ENCODE measurements at places on chromosomes 11 and 22.
A peak's percentile ranks its signal among the peaks of the same experiment; 100 is the strongest.

DNA sequence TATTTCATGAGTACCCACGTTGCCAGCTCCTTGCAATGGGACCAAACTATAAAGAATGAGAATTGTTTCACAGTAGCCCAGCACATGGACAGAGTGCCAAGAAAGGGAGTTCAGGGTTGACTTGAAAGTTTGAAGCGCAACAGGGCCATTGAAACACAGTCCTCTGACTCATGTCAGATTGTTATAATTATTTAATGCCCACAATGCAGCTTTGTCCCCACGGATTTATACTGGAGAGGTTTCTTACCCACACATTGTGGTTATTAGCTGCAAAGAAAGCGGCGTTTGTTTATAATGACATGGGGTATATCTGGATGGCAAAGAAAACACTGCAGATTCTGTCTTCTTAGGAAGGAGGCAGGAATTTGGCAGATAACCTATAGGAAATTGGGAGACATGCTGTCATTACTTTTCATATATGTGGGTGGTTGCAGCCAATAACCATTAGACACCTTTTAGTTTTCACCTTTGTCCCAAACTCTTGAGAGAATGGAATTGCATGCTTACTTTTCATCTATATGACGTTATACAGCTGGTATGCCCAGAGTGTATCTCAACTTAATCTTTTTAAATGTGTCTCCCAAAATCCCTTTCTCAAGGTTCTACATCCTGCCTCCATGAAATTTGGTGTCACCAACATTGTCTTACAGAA, 143.6 kb downstream of the TEAD1 start:
- no peak for DNase-seq

DNA sequence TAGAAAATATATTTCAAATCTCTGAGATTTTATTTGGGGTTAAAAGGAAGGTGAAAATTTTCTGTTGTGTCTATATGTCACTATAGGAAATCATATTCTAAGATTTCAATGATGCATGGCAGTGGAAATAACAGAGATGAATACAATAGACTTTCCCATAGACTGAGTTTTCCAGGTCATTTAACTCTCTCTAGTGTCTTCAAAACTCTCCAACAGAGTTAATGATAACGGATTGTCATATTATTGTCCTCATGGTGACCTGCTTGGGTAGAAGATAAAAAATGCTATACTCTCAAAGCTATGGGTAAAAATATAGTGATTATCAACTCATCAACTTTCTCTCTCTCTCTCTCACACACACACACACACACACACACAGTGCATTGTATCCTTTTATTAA, 312.9 kb downstream of the CNTN5 start:
- no peak for DNase-seq

GRCh38 chr11:72040491-72041363, 39.6 kb downstream of the NUMA1 start:
- DNase-seq: peak; percentile 95

DNA sequence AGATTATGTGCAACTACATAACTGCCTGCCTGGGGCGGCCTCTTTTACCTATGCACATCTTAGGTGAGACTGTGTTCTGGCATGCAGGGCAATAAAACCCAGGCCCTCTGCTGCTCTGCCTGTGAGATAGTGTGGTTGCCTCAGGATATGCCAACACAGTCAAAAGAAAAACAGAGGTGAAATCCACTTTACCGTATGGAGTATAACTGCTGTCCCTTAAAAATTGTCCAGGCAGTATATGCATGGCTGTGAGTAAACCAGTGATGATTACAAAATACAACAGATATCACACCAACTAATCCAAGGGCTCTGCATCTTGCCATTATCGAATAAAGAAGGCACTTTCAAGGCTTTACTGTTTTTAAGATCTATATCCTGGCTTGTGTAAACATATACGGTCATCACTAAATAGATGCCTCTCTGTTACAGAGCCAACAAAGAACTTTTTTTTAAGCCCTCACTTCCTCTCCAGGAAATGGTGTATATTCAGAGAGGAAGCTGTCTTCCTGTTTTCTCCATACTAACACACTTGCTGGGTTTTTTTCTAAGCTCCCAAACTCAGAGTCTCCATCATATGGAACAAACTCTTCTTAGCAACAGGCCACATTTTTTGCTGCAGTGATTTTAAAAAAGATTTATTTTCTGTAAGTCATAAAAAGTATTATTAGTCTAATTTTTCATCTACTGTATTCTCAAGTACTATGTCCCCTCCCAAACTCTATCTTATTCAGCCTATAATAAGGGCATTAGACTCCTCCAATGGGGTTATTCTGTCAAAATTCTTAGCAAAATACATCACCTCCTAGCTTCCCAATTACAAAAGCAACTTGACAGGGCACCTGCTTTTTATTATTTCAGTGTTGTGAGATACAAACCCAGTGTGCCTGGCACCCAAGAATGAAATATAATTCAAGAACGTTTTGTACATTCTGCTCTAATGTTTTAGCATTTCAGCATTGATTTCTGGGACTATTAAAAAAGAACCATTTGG, 135.2 kb downstream of the MAML2 start:
- DNase-seq: no peak

DNA sequence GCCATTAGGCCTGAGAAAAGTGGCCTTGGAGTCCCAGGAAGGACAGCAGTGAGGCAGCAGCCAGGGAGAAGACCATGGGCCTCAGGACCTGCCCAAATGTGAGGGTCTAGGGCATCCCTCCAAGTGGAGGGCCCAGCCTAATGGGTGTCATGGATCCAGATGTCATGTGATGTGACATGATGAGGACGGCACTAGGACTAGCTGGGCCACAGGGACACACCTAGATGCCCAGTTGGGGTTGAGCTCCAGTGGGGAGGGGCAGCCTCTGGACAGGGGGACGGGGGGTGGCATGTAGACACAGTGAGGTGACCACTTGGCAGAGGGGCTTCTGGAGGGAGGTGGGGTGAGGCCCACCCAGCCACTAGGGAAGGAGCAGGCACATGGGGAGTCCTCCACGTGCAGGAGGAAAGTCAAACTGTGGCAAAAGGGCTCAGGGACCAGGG, 5.4 kb downstream of the SCARF2 start:
- DNase-seq: no peak

GRCh38 chr11:20261526-20261925, 101.3 kb upstream of the DBX1 start:
- DNase-seq: no peak

DNA sequence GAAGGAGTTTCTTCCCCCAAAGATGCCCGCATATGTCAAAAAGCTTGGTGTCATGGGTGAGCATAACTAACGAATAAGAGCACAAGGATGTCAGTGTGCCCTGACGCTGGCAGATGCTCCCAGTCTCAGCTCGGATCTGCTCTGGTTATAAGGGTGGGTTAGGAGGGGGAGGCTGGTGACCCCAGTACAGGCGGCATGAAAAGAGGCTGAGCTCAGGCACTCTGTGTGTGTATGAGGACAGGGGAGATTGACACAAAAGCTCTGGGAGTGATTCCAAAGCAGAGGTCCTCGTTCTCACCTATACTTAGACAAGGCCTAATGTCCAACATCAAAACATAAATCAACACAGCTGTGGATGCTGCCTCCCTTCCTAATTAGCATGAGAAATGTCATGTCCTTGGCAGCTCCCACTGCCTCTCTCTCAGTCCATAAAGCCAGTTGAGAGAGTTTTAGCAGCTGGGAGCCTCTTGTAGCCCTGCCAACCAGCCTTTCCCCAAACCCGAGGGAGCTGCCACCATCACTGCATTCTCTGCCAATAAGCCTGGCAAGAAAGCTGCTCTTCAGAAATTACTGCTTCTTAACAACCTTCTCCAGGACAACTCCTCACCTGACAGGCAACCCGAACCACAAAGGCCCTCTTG, 59.8 kb downstream of the SC5D start:
- DNase-seq: no peak

GRCh38 chr22:22343581-22344296, 99.2 kb downstream of the VPREB1 start:
- DNase-seq: no peak

- no peak for DNase-seq
Observed at GRCh38 chr11:128619540-128620308, 32.4 kb upstream of the ETS1 start.

DNA sequence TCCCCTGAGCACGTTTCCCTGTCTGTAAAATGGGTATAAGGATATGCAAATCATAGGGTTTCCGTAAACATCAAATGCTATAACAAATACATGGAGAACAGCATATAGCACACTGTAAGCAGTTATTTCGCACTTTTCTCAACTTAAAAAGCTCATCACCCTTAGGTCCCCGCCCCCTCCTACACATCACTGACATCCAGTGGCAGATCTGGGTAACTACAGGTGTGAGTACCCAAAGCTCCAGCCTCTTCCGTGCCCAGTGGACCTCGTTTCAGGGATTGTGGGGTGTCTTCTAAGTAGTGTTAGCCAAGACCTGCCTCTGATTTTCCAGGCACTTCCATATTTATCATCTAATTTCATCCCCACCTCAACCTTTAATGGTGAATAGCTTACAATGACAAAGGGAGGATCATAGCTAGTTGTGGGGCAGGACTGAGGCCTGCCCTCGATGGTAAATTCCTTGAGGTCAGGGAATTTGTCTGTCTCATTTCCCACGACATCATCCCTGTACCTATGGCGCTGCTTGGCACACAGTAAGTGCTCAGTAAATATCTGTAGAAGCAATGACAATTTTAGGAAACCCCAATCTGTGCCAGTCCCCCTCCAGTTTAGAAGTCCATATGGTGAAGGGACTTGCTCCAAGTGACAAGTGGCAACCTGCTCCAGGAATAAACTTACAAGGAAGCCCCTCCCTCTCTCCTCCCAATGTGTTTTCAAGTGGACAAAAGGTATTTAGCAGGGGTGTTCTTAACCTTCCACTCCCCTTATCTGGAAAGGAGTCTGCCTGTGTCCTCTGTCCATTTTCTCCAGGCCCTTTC, 340.5 kb downstream of the TENM4 start:
- no peak for DNase-seq

DNA sequence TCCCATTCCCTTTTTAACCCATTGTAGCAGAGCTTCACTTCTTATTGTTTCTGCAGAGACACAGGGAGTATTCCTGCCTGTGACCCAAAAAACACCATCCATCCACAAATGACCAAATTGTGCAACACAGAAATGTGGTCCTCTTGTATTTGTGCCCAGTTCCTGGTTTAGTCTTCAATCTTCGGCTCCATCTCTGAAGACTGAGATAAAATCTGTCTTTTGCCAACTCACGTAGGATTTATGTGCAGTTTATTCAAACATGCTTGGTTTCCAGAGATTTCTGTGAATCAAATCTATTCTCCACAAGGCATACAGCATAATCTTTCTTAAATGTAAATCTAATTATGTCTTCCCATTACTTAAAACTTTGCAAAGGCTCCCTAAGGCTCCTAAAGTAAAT, 307.0 kb downstream of the AASDHPPT start:
- no peak for DNase-seq

DNA sequence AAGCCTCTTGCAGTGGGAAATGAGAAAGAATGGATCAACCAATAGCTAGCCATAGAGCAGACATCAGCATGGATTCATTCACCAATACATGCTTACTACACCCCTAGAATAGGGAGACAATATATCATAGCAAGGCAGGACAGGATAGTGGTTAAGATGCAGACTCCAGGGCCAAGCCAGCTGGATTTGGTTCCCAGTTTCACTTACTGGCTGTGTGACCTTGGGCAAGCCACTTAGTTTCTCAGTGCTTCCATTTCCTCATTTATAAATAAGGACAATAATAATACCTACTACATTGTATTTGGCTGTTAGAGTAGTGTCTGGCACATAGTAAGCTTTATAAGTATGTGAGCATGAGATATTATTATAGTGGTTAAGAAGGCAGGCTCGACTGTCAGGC, 7.1 kb downstream of the DCHS1 start:
- DNase-seq: no peak

- no peak for DNase-seq
Observed at GRCh38 chr11:74025467-74026166, 16.7 kb upstream of the UCP3 start.

GRCh38 chr11:122155765-122156527, 39.9 kb upstream of the BLID start:
- no peak for DNase-seq

DNA sequence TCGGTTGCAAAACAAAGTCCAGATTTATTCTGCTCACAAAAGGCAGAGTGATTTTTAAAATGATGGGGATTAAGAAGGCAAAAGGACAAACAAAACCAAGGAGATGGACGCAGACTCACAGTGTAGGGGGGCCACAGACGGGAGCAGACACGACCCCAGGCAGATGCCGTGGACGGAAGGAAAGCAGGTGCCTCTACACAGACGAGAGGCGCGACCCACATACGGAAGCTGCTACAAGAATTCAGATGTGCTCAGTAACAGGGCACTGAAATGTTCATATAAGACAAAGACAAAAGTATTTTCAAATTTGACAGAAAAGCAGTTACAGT, 148.9 kb downstream of the BRD1 start:
- DNase-seq: no peak

GRCh38 chr11:66710384-66710930, 18.6 kb downstream of the SPTBN2 start:
- DNase-seq: no peak

- no peak for DNase-seq
Observed at GRCh38 chr22:44870021-44870420, 117.6 kb downstream of the ARHGAP8 start.

- DNase-seq: no peak
Observed at GRCh38 chr11:79313530-79313913, 127.3 kb downstream of the TENM4 start.

DNA sequence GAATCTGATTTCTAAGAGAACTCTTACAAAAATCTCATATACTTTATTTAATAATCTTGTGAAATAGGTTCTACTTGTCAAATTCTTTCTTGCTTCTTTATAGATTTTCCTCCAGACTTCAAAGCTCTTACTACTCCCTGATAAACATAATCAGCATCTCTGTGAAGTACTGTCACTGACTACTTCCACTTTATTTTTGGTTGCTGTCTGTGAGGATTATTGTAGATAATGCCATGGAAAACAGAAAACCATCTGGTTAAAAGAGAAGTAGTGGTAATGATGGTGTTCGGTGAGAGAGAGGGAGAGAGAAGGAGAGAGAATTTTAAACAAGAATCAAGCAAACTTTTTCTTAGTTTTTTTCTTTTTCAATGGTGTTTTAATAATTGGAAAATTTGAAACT, 152.3 kb downstream of the TMEM135 start:
- no peak for DNase-seq

DNA sequence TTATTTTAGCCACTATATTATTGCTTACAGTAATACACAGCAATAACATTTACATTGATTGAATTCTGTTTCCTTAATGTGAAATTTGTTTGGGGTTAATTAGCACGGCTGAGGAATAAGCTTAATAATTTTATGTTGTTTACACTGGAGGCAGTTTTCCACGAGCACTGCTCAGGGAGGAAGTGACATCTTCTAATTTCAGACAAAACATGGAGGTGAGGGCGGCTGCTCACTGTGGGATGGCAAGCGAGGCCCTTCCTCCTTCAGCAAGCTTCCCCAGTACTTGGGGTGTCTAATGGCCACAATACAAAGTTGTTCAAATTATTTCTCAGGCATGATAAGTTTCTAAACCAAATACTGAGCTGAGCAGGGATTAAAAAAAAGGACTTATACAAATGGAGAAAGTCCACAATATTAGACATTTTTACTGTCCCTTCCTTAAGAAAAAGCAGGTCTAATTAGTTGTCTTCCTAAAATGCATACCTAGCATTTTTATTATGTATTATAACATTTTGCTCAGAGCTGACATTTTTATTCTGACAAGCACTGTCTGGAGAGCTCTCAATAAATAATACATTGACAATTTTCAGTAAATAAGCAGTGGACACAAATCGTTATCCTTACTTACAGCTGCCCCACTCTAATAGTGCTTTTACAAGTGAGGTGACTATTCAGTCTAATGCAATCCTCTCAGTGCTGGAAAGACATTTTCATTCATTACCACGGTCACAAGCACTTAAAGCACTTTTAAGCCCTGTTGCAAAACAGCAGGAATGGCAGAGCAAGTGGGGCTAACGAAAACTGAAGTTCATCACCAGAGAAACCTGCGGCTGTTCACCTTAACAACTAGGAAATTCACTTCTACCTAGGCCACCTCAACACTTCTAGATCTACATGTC, 56.2 kb downstream of the SOX6 start:
- no peak for DNase-seq
